ENCODE measurements at places on chromosomes 6 and 20. TPM values are rescaled to one million over a fixed set of nuclear protein-coding genes. Genes with fewer than 3 reads are reported as not detected.

The PLTP gene
- 31.5 TPM for total RNA-seq

The TFAP2D gene
- total RNA-seq = not detected

The RIPOR2 gene
- total RNA-seq = 55.5 TPM

The MAN1A1 gene
- 109 TPM for total RNA-seq

The CLVS2 gene
- under 0.01 TPM for total RNA-seq

The SIRPB1 gene
- 1.9 TPM for total RNA-seq

The ESF1 gene
- total RNA-seq = 0.81 TPM

The OR2B6 gene
- 0.81 TPM for total RNA-seq

The SYTL3 gene
- total RNA-seq = 6.5 TPM

The POPDC3 gene
- total RNA-seq = not detected
